ENCODE measurements at places on chromosomes 3 and 15.

GRCh38 chr15:64842096-64842939 lies 603 bp downstream of the PLEKHO2 start:
- no peak for DNase-seq

GRCh38 chr3:53078656-53079055 lies 32.8 kb upstream of the SFMBT1 start:
- DNase-seq = no peak

- DNase-seq = no peak
Measured at GRCh38 chr3:117743993-117744392, 1034.4 kb downstream of the TUSC7 start.

DNA sequence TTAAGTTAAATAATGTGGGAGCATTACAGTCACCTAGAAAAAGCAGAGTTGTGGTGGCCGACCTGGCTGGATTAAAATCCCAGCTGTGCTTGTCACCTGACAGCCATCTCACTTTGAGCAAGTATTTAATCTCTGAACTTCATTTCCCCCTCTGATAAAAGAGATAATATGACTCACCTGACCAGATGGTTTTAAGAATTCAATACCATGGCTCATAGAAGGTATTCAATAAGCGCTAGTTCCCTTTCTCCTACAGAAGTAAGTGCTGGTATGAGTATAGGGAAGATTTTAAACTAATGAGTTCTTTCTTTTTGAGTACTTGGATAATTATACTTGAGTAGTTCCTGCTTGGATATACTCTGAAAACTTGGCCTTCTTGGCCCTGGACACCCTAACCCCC lies 325.5 kb downstream of the IL5RA start:
- no peak for DNase-seq

GRCh38 chr15:36883713-36884517 lies 216.4 kb downstream of the MEIS2 start:
- DNase-seq = peak; percentile 16

DNA sequence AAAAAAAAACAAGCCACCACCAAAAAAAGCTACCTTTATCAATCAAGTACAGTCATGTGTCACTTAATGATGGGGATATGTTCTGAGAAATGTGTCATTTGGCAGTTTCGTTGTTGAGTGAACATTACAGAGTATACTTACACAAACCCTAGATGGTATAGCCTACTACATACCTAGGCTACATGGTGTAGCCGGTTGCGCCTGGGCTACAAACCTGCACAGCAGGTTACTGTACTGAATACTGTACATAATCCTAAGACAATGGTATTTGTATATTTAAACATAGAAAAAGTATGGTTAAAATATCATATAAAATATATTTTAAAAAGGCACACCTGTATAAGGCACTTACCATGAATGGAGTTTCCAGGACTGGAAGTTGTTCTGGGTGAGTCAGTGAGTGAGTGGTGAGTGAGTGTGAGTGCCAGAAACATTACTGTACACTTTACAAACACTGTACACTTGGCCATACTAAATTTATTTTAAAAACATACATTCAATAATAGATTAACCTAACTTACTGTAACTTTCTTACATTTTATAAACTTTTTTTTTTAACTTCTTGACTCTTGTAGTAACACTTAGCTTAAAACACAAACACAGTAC lies 25.9 kb upstream of the JMJD7 start:
- no peak for DNase-seq

DNA sequence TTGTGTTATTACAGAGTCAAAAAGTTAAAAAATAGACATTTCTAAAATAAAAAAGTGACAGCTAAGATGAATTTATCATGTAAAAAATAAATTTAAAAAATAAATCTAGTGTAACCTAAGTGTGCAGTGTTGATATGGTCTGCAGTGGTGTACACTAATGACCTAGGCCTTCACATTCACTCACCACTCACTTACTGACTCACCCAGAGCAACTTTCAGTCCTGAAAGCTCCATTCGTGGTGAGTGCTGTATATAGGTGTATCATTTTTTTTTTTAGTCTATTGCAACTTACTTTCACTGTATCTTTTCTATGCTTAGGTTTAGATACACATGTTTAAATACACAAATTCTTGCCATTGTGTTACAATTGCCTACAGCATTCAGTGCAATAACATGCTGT lies 459.4 kb upstream of the ROBO1 start:
- DNase-seq = no peak

- no peak for DNase-seq
Measured at GRCh38 chr3:95971573-95971972, 842.8 kb upstream of the EPHA6 start.

DNA sequence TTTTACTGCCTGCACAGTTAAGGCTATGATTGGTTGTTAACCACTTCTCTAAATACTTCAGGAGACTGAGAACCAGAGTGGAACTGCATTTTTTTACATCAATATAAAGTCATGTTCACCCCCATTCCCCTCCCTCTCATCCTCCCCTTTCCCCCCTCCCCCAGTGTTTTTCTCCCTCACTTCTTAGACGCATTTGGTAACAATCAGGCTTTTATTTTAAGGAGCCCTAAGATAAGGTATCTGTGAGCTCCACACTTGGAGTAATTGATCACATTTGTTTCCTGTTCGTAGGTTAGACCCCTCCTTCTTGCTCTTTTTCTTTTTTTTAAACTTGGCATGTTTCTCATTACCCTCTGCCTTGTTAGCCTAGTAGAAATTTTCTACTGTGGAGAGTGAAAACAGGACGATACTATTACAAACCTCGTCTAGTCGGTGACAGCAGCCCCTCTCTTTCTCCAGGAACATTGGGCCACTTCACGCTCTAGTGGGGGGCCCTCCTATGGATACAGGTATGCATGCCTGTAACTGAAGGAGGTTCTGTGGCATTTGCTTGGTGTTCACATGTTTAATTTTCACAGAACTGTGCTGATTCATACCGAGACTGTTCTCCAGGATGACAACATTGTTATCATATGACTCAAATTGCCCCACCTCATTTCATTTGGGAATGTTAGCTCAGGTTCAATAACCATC lies 314.4 kb downstream of the MECOM start:
- no peak for DNase-seq

GRCh38 chr3:308597-309321 lies 112.2 kb downstream of the CHL1 start:
- no peak for DNase-seq
